ENCODE measurements at places on chromosomes 6 and 20.

DNA sequence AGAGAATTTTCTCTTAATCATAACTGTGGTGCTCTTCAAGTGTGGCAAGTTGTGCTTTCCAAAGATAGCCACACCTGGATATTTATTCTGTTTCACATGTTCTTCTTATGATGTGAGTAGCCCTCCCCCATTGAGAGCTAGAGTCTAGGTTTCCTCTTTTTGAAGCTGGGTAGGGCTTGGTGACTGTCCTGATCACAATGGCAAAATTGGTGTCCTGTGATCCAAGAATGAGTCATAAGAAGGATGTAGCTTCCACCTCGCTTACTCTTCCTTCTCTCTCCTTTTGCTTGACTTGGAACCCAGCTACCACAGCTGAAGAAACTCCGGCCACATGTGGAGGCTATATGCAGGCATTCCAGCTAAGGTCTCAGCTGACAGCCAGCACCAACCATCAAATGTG is 7.4 kb upstream of the IGF2R start:
- DNase-seq: no peak

- DNase-seq: no peak
Observed at GRCh38 chr6:5120011-5120410, 34.9 kb downstream of the PPP1R3G start.

GRCh38 chr6:154058963-154059680 is 20.1 kb downstream of the OPRM1 start:
- no peak for DNase-seq

DNA sequence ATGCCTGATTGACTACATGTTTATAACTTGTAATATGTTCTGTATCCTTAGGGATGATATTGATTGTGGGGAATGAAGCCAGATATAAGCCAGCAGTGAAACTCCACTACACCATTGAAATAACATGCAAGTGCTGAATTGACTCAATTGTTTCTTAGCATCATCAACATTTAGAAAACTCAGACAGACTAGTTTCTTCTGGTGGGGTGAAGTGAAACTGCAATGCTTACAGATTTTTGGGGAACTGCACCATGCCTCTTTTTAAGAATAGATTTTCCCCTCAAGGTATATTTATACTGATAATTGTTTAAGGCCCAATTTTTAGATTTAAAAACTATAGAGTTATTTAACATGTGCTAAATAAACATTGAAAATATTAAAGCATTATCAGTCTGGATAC is 1044.6 kb upstream of the EYS start:
- DNase-seq: no peak
